ENCODE measurements at places on chromosomes 11 and 22.
A peak's percentile ranks its signal among the peaks of the same experiment; 100 is the strongest.

GRCh38 chr11:64252003-64252872, 908 bp downstream of the PLCB3 start:
- peak; percentile 70 for DNase-seq

GRCh38 chr11:22302368-22302767, 35.8 kb upstream of the SLC17A6 start:
- DNase-seq = no peak

GRCh38 chr11:129703846-129704245, 111.8 kb upstream of the TMEM45B start:
- DNase-seq = peak; percentile 71

GRCh38 chr22:44627521-44628139, 74.4 kb upstream of the PRR5 start:
- DNase-seq = no peak

DNA sequence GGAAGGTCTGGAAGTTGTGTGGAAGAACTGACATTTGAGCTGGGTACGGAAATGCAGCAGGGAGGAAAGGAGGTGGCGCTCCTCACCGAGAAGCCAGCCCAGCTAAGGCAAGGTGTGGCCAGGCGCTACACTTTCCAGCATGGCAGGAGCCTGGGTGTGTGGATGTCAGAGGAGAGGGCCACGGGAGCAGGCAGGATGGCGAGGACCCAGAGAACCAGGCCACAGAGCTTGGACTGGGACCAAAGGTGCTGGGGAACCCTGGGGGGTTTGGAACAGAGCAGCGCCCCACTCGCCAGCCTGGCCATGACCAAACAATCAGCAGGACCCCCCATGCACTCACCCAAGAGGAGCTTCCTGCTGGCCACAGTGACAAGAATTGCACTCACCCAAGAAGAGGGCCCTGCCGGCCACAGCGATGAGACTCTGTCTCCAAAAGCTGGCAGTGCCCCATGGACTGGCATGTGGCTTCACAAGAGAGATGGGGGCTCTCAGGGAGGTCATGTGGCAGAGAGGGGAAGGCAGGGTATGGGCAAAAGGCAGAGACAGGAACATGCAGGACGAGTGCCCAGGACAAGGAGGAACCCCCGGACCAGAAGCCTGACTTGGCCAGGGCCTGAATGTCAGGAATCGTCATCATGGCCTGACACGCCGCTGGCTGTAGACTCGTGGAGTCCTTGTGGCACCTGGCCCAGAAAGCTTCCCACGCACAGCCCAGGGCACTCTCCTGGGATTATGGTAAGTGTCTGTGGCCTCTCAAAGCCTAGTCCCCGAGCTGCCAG, 45.4 kb downstream of the IGF2 start:
- no peak for DNase-seq

DNA sequence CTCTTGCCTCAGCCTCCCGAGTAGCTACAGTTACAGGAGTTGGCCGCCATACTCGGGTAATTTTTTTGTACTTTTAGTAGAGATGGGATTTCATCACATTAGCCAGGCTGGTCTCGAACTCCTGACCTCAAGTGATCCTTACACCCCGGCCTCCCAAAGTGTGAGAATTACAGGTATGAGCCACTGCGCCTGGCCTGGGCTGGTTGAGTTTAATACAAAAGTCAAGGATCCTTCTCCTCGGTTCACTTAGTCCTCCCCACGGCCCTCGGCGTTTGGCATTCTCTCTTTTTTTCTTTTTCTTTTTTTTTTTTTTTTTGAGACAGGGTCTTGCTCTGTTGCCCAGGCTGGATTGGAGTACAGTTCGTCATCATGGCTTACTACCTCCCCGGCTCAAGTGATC, 33.0 kb downstream of the MCHR1 start:
- no peak for DNase-seq

GRCh38 chr11:78802058-78802761, 227.5 kb upstream of the NARS2 start:
- DNase-seq = peak; percentile 67

All from NCI-H226 (cell line).